ENCODE measurements at places on chromosomes 12 and 14.

DNA sequence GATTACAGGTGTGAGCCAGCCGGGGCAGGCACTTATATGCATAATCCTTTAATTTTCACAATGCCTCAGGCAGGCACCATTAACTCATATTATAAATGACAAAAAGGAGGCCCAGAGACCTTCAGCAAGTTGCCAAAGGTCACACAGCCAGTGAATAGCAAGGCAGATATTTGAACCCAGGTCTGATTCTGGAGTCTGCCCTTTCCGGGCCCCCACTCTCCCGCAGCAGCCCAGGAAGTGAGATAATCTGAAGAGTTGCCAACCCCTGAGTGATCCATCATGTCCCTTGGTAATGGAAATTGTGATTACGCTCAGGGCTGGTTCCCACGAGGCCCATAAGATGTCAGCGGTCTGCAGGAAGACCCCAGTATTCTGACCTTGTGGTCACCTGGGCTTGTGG lies 95.3 kb upstream of the MED13L start:
- no peak for DNase-seq

GRCh38 chr14:24270537-24271133 lies 762 bp downstream of the RABGGTA start:
- DNase-seq = no peak

DNA sequence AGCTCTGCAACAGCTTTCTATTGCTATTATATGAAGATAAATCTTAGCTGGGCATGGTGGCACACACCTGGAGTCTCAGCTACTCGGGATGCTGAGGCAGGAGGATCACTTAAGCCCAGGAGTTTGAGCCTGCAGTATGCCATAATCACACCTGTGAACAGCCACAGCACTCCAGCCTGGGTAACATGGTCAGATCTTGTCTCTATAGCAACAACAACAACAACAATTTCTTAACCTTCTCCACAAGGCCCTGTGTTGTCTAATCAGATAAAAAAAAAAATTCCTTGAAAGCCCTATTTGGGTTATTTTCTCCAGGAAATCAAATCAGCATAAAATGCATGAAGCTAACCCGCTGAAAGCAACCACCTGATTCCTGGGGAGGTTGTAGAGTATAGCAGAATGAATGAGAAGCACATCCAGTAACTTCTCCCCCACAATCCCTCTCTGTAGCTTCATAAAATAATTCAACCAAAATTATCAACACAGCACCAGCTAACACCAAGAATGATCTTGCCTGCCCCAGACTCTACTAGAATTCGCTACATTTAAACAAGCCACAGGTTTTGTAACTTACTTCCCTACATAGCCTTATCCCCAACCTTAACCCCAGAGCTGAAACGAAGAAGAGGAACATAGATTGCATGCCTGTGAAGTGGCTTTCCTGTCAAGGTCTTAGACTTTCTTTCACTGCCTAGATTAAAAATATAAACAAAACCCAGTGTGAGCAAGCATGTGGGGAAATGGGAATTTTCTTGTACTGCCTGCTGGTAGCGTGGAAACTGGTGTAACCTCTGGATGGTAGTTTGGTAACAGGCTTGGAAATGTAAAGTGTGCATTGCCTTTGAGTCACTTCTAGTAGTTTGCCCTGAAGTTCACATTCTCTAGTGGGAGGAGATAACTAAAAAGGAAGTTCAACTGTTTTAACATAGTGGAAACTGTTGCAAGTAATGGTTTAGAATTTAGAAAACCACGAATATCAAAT lies 6.0 kb upstream of the STK38L start:
- no peak for DNase-seq

DNA sequence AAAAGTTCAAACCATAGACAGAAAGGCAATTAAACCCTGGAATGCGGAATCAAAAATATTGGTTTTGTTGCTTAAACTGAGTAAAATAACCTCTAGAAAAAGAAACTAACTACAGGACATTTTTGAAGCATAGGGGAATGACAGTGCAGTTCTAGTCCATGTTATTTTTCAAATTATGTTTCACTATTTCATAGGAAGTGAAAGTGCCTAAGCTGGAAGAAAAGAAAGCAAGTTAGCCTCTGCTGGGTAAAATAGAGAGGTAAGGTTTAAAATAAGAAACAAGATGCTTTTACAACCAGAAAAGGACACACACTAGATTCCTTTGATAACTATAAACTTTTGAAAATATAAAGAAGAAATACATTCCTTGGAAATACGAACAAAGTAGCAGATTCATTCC lies 1.1 kb downstream of the CLECL1 start:
- DNase-seq = no peak

DNA sequence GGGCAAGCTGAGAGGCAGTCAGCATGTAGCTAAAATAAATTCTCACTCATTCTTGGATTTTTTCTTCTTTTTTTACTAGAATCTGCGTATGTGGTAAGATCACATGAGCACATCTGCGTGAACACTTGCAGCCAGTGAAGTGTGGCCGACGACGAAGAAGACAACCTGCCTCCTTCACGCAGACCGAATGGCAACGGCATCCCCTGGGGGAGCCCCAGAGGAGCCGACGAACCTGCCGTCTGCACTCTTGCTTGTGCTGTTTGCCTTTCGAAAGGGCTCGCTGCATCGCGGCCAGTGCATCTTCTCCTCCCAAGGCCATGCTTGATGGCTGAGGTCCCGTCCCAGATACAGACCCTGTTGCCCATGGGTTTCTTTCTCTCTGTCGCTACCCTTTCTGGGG lies 113.8 kb downstream of the KCNK10 start:
- no peak for DNase-seq

GRCh38 chr12:93848523-93849101 lies 171.4 kb downstream of the CRADD start:
- DNase-seq = no peak
